ENCODE measurements at places on chromosomes 2 and 18.

GRCh38 chr2:46813680-46814079 lies 101.9 kb downstream of the MCFD2 start:
- no peaks in the 10 kb centered on the region for H3K36me3 ChIP-seq
- H3K4me3 ChIP-seq, result no peak overlapping the region
- H3K4me1 ChIP-seq, result no peaks in the 10 kb centered on the region
- no peak for DNase-seq
- peaks cover 23% of the 10 kb centered on the region for H3K27me3 ChIP-seq

DNA sequence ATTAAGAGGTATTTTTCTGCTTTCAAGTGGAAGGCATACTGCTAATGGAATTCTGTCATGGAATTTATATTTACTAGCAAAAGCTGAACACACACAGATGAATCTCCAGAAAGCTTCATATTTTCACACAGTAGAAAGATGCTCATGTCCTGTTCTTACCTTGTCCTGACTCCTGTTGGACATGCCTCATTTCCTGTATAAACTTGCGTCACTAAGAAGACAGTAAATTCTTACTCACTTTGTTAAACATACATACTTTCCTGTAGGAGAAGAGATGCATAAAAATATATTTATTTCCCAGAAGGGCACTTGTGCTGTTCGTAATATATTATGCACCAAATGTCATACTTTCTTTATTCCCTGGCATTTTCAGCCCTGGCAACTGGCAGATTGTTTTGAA lies 238.3 kb upstream of the RASGRP3 start:
- no peak overlapping the region for H3K27ac ChIP-seq
- DNase-seq, result no peak
- no peak overlapping the region for H3K4me3 ChIP-seq

- no peak overlapping the region for H3K4me3 ChIP-seq
- no peak overlapping the region for H3K27ac ChIP-seq
- peaks cover 8% of the 10 kb centered on the region for H3K27me3 ChIP-seq
These were observed 276.1 kb upstream of the HDAC4 start for GRCh38 chr2:239676716-239677452.

GRCh38 chr2:12555012-12555645 lies 161.6 kb upstream of the TRIB2 start:
- peak overlapping the region; percentile 54 for H3K4me3 ChIP-seq
- peaks cover 3% of the 10 kb centered on the region for H3K36me3 ChIP-seq
- H3K4me1 ChIP-seq, result peaks cover 30% of the 10 kb centered on the region
- H3K27me3 ChIP-seq, result no peaks in the 10 kb centered on the region

DNA sequence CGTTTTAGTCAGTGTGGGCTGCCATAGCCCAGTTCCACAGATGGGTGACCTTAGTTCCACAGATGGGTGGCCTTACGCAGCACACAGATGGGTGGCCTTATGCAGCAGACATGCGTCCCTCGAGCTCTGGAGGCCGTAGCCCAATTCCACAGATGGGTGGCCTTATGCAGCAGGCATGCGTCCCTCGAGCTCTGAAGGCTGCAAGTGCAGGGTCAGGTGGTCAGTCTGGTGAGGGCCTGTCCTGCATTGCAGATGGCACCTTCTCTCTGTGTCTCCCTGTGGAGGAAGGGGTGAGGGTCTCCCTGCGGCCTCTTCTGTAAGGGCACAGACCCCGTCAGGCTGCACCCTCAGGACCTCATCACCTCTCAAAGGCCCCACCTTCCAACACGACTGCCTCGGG lies 189.5 kb upstream of the TPO start:
- H3K4me1 ChIP-seq, result no peaks in the 10 kb centered on the region
- H3K27ac ChIP-seq, result no peak overlapping the region
- no peaks in the 10 kb centered on the region for H3K27me3 ChIP-seq
- H3K4me3 ChIP-seq, result no peak overlapping the region

- no peaks in the 10 kb centered on the region for H3K36me3 ChIP-seq
- no peak overlapping the region for H3K4me3 ChIP-seq
- no peaks in the 10 kb centered on the region for H3K4me1 ChIP-seq
- no peak for DNase-seq
- H3K27me3 ChIP-seq, result peaks cover 2% of the 10 kb centered on the region
- H3K27ac ChIP-seq, result no peak overlapping the region
These were observed 147.3 kb upstream of the NABP1 start for GRCh38 chr2:191530618-191531017.

DNA sequence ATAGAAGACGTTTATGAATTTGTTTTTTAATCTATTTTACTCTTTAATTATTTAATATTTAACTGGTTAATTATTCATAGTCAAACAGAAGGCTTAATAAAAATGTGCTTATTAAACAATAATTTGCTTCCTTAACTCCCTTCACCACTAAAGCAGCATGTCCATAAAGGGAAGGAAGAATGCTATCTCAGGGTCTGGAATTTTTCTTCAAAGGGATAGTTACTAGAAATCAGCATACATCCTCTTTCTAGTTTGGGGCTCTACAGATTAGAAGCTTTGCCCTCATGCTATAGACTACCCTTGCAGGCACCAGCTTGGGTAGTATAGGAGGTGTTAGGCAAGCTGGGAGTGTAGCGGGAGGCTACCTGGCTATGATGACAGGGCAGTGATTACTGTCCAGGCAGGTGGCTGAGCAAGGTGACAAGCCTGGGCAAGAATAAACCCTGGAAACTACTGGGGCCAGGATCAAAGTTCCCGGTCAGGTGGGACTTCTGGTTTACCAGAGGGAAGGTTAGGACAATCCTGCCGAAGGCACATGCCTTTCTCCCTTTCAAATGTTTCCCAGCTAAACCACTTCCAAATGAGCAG lies 276.0 kb upstream of the REV1 start:
- H3K27me3 ChIP-seq, result no peaks in the 10 kb centered on the region
- H3K4me3 ChIP-seq, result no peak overlapping the region
- no peak for DNase-seq
- no peak overlapping the region for H3K27ac ChIP-seq

DNA sequence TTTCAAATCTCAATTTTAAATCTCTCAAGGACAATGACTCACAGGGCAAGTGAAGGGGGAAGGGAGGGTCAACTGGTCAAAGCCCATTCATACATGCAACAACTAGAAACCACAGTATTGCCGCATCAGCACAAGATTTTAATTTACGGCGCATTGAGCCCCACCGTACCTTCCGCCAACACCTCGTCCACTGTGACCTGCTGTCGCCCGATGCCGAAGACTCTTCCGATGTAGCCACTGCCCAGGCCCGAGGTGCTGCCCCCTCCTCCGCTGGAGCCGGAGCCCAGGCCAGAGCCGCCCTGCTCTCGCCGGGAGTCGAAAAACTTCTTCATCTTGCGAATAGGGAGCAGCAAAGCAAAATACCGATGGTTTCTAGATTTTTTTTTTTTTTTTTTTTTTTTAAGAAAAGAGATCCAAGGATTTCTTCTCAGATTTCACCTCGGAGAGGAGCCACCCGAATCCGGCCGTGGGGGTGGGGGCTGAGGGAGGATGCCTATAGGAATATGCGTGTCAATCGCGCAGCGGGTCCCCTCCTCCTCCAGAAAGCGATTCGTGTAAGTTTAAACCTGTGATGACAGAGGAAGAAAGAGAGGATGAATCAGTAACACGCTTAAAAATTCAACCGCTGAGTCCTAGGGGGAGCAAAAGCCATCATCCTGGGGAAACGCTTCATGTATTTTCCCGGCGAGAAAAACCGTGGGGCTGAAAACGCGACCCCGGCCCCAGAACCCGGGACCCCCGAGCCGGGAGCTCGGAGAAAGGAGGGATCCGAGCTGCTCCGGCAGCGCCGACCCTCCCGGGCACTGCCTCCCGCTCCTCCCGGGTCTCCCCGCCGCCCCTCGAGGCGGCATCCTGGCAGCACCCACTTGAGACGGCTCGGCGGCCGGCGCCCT lies 584 bp downstream of the AAK1 start:
- peaks cover 63% of the 10 kb centered on the region for H3K4me1 ChIP-seq
- peak overlapping the region; percentile 90 for H3K4me3 ChIP-seq
- no peaks in the 10 kb centered on the region for H3K27me3 ChIP-seq
- H3K27ac ChIP-seq, result peak overlapping the region; percentile 94
- peaks cover 43% of the 10 kb centered on the region for H3K36me3 ChIP-seq

GRCh38 chr2:16565481-16565880 lies 100.2 kb downstream of the CYRIA start:
- H3K27ac ChIP-seq, result no peak overlapping the region
- no peak for DNase-seq
- no peak overlapping the region for H3K4me3 ChIP-seq
- no peaks in the 10 kb centered on the region for H3K27me3 ChIP-seq
- H3K4me1 ChIP-seq, result no peaks in the 10 kb centered on the region
- no peaks in the 10 kb centered on the region for H3K36me3 ChIP-seq

DNA sequence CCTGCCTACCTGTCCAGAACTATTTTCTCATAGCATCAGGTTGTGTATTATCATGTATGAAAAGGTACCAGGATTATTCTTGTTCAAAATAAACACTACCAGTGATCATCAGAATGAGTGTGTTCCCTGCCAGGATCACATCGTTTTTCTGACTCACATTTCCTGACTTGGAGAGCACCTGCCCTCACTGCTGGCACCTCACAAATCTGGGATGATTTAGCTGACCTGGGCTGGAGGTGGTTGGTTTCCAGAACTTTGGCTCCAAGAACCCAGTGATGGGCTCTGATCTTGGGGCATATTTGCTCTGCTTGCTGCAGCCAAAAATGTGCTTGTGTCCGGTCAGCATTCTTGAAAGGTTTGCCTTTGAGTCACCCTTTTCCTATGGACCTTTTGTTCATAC lies 836.3 kb upstream of the ACVR2A start:
- H3K36me3 ChIP-seq, result no peaks in the 10 kb centered on the region
- DNase-seq, result no peak
- no peaks in the 10 kb centered on the region for H3K27me3 ChIP-seq
- H3K4me1 ChIP-seq, result no peaks in the 10 kb centered on the region
- H3K27ac ChIP-seq, result no peak overlapping the region

GRCh38 chr2:199392363-199392762 lies 65.4 kb downstream of the SATB2 start:
- no peaks in the 10 kb centered on the region for H3K27me3 ChIP-seq
- no peak overlapping the region for H3K4me3 ChIP-seq
- no peak for DNase-seq
- no peak overlapping the region for H3K27ac ChIP-seq

- H3K27ac ChIP-seq, result no peak overlapping the region
- no peaks in the 10 kb centered on the region for H3K36me3 ChIP-seq
- no peaks in the 10 kb centered on the region for H3K4me1 ChIP-seq
- H3K4me3 ChIP-seq, result no peak overlapping the region
These were observed 45.5 kb downstream of the MYO7B start for GRCh38 chr2:127581050-127581345.

GRCh38 chr2:212441141-212441540 lies 97.5 kb downstream of the ERBB4 start:
- no peak overlapping the region for H3K27ac ChIP-seq
- no peak overlapping the region for H3K4me3 ChIP-seq
- no peaks in the 10 kb centered on the region for H3K36me3 ChIP-seq
- DNase-seq, result no peak
- no peaks in the 10 kb centered on the region for H3K27me3 ChIP-seq
- no peaks in the 10 kb centered on the region for H3K4me1 ChIP-seq

- peaks cover 5% of the 10 kb centered on the region for H3K27me3 ChIP-seq
- no peak for DNase-seq
- no peak overlapping the region for H3K4me3 ChIP-seq
- H3K4me1 ChIP-seq, result peaks cover 5% of the 10 kb centered on the region
- H3K27ac ChIP-seq, result no peak overlapping the region
These were observed 226.4 kb downstream of the NEDD4L start for GRCh38 chr18:58270396-58270795.

GRCh38 chr2:7023542-7023941 lies 106.3 kb downstream of the RNF144A start:
- no peak for DNase-seq
- no peak overlapping the region for H3K4me3 ChIP-seq
- H3K36me3 ChIP-seq, result peaks cover 44% of the 10 kb centered on the region
- H3K27me3 ChIP-seq, result no peaks in the 10 kb centered on the region
- no peaks in the 10 kb centered on the region for H3K4me1 ChIP-seq

DNA sequence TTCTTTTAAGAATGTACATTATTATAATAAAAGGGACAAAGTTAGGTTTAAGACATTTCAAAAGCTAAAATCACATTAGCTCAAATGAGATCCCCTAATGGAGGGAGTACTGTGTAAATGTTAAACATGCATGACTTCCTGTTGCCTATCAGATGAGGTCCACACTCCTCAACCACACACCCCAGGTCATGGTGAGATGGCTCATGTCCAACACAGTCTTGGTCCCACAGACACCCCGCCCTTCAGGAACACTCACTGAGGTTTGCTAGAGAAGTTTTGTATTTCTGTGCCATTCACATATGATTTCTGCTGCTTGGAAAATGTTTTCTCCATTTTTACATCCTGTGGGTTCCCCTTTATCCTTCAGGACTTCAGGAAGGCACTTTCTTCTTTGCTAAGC lies 491.0 kb downstream of the SOX11 start:
- no peaks in the 10 kb centered on the region for H3K4me1 ChIP-seq
- H3K36me3 ChIP-seq, result no peaks in the 10 kb centered on the region
- DNase-seq, result no peak
- H3K4me3 ChIP-seq, result no peak overlapping the region

- H3K4me1 ChIP-seq, result no peaks in the 10 kb centered on the region
- H3K27me3 ChIP-seq, result peaks cover 20% of the 10 kb centered on the region
- no peak overlapping the region for H3K4me3 ChIP-seq
- H3K27ac ChIP-seq, result no peak overlapping the region
These were observed 448.1 kb downstream of the PLCL1 start for GRCh38 chr2:198252472-198252871.

- H3K27ac ChIP-seq, result no peak overlapping the region
- DNase-seq, result no peak
- H3K27me3 ChIP-seq, result no peaks in the 10 kb centered on the region
- H3K4me1 ChIP-seq, result peaks cover 3% of the 10 kb centered on the region
- H3K36me3 ChIP-seq, result peaks cover 60% of the 10 kb centered on the region
These were observed 60.6 kb downstream of the CCDC93 start for GRCh38 chr2:117953231-117953630.

- DNase-seq, result no peak
- H3K36me3 ChIP-seq, result no peaks in the 10 kb centered on the region
- H3K4me1 ChIP-seq, result peaks cover 20% of the 10 kb centered on the region
- no peak overlapping the region for H3K4me3 ChIP-seq
- H3K27me3 ChIP-seq, result no peaks in the 10 kb centered on the region
These were observed 5.7 kb upstream of the KRCC1 start for GRCh38 chr2:88061295-88061694.

DNA sequence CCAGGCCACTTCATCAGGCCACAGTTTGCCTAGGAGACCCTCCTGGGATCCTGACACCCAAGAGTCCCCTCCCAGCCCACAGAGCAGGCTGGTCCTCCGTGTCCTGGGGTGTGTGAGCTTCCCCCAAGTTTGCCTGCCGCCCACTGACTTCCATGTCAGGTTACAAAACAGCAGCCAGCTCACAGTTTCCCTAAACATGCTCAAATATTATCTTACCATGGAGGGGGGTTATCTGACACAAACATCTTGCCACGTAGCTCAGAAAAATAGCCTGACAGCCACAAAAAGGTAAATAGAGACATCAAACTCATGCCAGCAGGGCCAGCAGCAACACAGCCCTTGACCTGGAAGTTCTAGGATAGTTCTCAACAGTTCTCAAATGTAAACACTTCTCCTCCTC lies 346.5 kb downstream of the TNS1 start:
- DNase-seq, result no peak
- no peak overlapping the region for H3K4me3 ChIP-seq
- no peaks in the 10 kb centered on the region for H3K36me3 ChIP-seq
- no peak overlapping the region for H3K27ac ChIP-seq
